ENCODE measurements at places on chromosomes 7 and 10. TPM values are rescaled to one million over a fixed set of nuclear protein-coding genes. Genes with fewer than 3 reads are reported as not detected.
A peak's percentile ranks its signal among the peaks of the same experiment; 100 is the strongest.

DNA sequence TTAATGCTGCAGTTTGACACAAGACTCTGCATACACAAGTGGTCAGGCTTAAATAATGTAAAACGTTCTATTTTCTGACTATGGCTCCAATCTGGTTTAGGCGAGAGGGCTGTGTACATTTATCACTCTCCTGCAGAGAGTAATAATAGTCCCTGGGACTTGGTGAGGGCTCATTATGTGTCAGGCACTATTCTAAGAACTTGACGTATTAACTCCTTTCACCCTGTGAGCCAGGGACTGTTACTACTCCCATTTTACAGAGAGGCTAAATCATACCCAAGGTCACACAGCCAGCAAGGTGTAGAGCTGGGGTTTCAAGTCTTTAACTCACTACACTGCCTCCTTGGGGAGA, 187.2 kb upstream of the LYZL2 start:
- DNase-seq = no peak

- no peak for DNase-seq
Measured at GRCh38 chr7:20831451-20831850, 44.8 kb upstream of the SP8 start.

- DNase-seq = peak; percentile 49
Measured at GRCh38 chr10:61779950-61780659, 117.4 kb downstream of the CABCOCO1 start.

GRCh38 chr7:78368771-78369170, 570.2 kb downstream of the PHTF2 start:
- DNase-seq = no peak

DNA sequence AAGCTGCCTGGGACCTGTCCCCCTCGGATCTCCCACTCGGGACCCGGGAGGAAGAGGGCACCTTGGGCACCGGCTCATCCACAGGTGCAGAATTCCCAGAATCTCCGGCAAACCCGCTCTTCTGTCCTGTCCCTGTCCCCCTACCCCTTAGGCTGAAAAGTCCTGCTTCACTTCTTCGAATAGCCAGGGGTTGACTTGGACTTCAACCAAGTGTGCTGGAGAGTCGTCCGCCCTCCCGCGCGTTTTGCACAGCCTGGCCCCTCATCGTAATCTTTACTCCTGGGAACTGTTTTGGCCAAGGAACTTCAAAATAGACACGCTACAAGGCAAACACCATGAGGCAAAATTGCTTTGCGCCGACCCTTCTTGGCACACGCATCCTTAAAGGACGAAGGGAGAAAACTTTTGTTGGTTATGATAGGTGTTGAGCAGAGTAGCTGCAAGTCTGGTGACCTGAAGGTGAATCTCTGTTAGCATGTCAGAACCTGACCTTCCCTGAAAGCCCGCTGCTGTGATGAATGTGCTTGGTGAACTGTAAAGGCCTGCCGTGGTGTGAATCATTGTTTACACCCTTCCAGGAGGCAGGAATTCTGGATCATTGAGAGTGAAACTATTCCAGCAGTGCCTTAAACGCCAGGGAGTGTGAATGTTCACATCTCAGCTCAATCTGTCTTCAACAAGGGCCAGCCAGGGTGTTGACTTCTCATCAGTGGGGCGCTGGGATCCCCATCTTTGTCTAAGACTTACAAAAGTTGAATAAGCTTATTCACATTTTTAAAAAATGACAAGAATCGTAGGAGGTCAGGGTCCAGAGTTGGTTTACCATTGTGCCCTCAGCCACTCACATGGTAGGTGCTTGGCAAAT, 589 bp upstream of the RAPGEF5 start:
- no peak for DNase-seq

DNA sequence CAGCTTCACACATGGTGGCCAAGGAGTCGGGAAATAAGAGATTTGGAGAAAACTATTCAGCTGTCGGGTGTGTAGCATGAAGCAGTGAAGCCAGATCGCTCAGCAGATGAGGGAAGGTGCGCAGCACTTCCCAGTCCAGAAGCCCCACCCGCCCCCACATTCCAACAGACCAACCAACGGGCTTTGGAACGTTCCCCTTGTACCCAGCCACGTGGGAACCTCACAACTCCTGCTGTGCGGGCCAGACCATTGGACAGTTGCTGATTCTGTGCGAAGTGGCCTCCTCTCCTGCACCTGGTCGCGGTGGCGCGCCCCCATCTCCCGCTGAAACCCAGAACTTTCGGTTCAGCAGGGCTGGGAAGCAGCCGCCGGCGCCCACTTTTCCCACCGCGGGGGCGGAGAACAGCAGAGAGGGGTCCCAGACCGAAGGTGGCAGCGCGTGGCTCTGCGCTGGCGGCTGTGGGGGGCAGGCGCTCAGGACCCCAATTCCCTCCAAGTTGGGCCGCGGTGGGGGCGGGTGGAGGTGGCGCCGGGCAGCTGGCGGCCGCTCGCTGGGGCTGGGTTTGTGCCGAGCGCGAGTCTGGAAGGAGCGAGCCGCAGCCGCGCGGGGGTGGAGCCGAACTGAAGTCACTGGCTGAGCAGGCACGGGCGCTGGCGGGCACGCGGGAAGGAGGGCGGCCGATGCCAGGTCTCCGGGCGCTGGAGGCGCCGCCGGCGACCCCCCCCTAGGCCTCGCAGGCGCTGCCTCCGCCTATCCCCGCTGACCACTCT, 1301.5 kb upstream of the SORCS1 start:
- DNase-seq = peak; percentile 5

DNA sequence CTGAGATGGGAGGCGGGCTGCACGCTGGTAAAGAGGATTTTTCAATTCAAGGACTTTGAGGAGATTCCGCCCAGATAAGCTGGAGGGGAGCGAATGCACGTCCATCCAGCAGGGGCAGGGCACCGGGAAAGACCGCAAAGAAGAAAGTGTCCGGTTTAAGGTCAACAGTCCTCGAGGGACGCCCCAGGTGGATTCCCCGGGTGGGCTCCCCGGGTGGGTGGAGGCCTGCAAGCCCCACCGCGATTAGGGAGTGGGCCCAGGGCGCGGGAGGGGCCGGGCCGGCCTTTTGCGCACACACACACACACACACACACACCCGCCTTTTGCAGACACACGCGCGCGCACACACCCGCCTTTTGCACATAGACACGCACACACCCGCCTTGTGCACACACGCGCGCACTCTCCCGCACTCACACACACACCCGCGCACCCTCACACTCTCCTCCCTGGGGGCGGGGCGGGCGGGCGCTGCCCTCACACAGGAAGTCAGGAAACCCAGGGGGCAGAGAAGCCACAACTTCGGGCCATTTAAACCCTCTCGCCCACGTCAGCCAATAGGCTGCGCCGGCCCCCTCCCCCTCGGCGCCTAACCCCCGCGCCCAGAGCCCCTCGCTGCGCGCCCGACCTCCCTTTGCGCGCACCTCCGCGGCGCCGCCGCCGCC, 615 bp downstream of the ARHGAP12 start:
- DNase-seq = peak; percentile 70

DNA sequence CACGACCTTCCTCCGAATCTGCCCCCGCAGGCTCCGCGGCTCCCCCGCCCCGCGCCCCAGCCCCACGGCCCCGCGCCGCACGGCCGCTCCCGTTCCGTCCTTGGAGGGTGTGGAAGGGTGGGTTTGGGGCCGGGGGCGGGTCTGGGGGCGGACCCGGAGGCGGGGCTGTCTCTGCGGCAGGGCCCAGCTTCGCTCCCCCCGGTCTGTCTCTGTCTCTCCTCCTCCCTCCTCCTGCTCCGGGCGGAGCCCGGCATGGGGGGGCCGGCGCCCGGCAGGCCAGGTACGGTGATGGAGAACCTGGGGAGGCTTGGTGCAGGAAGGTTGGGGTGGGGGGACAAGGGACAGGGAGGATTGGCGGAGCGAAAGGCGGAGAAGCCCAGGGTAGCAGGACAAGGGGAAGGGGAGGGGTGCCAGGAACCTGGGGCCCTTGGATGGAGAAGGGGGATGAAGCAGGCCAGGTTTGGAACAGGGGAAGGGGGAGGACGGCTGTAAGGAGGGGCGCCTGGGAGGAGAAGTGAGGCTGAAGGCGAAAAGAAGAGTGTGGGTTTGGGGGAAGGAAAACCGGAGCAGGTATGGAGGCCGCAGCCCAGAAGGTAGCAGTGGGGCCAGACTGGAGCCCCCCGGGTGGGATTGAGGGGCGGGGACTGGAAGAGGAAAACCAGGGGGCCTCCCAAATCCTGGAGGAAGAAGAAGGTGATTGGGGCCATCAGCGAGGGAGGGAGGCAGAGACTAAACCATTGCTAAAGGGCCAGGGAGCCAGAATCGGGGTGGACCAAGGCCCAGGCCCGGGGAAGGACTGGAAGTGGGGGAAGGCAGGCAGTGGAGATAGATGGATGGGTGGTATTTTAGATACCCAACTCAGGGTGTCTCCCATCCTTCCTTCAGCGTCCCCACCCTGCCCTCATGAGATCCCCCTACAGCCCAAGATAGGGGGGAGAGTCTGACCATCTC, at the start of gene NYAP1:
Gene NYAP1, plus strand, starts transcription at position 206 of the 951 bp plus-strand sequence. CDS start 1,385 bp downstream, outside the sequence.
- no peak for DNase-seq

GRCh38 chr7:45597286-45597984, 23.3 kb downstream of the ADCY1 start:
- DNase-seq = no peak

DNA sequence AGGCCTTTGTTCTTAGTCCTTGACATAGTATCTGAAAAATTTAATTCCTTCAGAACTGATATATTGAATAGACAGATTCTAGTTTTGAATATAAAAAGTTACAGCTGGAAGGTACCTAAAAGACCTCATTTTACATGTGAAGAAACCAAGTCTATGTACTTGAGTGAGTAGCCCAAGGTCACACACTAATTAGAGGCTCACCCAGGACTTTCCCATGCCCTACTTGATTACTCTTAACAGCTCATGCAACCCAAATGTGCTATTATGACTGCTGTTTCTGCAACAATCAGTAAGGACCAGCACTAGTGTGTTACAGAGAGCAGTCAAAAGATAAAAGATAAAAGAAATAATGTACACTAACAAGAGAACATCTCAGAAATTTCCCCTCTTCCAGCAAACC, 40.7 kb upstream of the BET1 start:
- DNase-seq = no peak

DNA sequence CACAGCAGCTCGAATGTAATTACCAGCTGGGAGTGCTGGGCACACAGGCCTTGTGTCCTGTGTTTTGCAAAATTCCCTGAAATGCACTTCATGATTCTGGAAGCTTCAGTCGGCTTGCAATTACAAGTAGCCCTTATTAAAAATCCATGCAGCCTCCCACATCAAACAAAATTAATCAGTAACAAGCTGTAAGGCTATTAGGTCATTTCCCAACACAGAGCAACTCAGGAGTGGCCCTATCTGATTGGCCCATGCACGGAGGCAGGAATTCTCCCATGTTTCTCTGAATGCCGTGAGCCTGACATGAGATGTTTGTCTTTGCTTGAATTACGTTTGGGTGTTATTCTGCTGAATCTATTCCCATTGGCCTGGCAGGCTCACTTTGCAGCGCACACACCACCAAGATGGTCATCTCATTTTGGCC, 36.9 kb downstream of the FOXL3 start:
- DNase-seq = no peak

DNA sequence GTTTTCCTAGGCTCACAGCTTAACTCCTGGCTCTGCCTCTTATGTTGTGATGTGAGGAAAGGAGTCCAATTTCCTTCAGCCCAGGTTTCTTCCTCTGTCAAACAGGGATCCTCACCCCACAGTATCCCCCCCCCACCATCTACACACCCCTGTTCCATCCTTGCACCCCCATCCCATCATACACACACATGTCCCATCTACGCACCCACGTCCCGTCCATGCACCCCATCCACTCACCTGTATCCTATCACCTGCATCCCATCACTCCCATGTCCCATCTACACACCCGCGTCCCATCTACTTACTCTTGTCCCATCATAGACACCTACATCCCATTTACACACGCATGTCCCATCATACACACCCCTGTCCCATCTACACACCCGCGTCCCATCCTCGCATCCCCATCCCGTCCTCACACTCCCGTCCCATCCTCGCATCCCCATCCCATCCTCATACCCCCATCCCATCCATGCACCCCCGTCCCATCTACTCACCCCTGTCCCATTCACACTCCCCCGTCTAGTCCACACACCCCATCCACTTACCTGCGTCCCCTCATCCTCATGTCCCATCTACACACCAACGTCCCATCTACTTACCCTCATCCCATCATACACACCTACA, 117.3 kb downstream of the TRRAP start:
- DNase-seq = no peak

GRCh38 chr10:110083884-110084283, 76.1 kb downstream of the ADD3 start:
- no peak for DNase-seq

- DNase-seq = no peak
Measured at GRCh38 chr10:46239993-46240683, 46.7 kb upstream of the ANTXRL start.

GRCh38 chr7:15853832-15854470, 167.5 kb upstream of the MEOX2 start:
- DNase-seq = no peak

DNA sequence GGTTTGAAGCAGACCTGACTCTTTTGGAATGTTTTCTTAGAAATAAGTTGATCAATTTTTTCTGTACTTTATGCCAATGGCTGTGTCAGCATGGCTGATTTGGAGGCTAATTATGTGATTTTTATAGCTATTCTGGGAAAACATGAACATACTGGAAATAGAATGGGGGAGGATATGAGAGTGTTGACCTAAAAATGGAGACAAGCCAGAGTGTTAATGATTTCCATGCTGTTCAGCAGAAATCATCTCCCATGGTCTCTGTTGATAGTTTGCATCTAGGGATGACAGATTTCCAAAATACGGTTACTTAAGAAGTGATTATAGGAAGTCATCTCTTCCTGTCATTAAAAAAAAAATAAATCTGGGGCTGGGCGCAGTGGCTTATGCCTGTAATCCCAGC, 32.7 kb upstream of the DMTF1 start:
- DNase-seq = no peak

DNA sequence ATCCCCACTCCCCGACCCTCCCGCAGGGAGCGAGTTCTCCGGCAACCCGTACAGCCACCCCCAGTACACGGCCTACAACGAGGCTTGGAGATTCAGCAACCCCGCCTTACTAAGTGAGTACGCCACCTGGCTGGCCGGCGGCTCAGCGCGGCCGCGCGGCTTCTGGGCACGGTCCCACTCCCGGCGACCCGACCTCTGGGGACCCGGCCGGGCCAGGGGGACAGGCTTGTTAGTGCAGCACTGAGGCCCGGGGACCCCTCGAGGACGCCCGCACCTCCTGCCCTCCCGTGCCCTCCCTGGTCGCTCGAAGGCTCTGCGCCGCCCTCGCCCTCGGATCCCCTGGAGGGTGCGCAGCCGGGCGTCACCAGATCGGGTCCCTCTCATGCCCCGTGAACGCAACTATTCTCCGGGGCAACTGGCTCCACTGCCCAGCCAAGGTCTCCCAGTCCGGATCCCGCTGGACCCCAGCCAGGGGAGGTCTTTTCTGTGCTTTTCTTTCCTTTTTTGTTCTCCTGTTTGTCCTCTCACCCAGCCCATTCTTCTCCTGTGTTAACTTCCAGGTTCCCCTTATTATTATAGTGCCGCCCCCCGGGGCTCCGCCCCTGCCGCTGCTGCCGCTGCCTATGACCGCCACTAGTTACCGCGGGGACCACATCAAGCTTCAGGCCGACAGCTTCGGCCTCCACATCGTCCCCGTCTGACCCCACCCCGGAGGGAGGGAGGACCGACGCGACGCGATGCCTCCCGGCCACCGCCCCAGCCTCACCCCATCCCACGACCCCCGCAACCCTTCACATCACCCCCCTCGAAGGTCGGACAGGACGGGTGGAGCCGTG, 81.8 kb downstream of the PAX2 start:
- peak; percentile 44 for DNase-seq

Gene PTER
- 23.3 TPM for total RNA-seq

Gene SAP25
- 12.8 TPM for total RNA-seq

Gene SPDYE9
- not detected for total RNA-seq

Gene BTBD16
- total RNA-seq = not detected

Gene CELF2
- total RNA-seq = 133 TPM

Gene PTF1A
- not detected for total RNA-seq

Gene HOXA10
- not detected for total RNA-seq

Gene PON3
- total RNA-seq = not detected

Gene SLC18A3
- not detected for total RNA-seq
